ENCODE measurements at places on chromosomes 2 and 18.

DNA sequence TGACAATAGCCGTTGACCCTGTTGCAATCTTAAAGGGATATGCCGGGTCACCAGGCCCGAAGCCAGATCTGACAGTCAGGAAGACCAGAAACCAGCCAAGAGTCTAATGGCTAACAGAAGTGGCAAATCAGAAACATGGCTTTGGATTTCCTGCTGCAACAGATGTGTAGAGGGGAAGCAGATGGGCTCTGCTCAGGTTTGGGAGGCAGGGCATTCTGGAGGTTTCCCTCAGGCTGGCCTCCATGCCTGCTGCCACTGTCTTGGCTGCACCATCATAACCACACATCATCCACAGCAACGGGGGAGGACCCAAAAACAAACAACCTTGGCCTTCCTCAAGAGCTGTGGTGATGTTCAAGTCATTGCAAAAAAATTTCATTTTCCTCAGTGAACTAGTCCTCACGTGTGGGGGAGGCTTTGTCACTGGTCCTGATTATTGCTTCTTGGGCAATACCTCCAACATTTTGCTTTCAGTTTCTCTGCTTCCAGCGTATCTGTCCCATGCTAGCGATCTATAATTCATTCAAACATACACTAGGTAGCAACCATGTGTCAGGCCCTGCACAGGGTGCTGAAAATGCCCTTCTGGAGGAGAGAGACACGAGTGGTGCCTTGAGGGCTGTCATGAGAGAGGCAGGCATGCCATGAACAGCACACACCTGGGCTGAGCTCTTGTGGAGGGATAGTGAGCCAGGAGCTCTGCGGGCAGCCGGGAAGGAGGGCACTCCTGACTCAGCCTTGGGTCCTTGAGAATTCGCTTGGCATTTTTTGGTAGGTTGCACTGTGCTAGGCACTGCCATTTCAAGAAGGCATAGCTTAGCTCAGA is 48.2 kb upstream of the LGALSL start:
- DNase-seq = no peak

DNA sequence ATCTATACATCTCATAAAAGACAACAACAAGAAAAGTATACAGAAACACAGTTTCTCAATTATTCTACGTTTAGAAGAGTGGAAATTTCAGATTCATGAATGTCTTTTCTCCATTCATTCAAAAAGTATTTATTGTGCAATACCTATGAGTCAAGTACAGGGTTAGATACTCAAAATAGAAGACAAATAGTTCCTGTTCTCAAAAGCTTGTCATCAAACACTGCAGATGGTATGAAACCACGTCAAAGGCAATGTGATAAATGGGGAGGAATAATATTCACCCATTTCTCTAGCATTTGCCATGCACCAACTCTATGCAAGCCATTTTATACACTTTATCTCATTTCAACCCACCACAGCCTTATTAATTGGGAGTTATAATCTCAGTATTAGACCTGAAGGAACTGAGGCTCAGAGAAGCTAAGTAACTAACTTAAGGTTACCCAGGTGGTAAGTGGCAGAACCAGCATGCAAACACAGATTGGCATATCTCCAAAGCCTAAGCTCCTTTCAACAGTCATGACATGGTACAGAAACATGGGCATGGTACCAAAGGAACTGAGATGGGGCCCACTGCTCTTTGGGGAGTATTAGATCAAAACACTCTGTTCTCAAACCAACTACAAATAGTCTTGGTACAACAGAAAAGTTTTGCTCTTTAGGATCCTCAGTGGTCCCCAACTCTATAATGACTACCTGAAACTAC is 67.2 kb upstream of the NPAS2 start:
- no peak for DNase-seq

GRCh38 chr2:1645761-1646476 is 98.4 kb downstream of the PXDN start:
- DNase-seq = no peak

GRCh38 chr2:184370954-184371353 is 227.4 kb upstream of the ZNF804A start:
- no peak for DNase-seq

DNA sequence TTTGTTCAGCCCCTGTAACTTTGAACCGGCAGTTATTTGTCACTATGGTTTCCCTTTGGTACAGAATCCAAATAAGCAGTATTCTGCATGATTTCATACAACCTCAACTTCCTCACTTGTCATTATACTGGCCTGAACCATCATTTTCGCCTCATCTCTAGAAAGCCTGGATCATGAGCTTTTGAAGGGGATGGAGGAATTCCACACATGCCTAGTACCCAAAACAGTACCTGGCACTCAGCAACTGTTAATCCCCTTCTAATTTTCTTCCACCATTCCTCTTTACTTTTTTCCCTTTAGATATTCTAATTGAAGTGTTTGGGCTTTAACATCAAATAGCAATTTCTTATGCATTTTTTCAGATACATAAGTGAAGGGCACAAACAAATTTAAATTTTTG is 1574.4 kb upstream of the NXPH2 start:
- DNase-seq = no peak

DNA sequence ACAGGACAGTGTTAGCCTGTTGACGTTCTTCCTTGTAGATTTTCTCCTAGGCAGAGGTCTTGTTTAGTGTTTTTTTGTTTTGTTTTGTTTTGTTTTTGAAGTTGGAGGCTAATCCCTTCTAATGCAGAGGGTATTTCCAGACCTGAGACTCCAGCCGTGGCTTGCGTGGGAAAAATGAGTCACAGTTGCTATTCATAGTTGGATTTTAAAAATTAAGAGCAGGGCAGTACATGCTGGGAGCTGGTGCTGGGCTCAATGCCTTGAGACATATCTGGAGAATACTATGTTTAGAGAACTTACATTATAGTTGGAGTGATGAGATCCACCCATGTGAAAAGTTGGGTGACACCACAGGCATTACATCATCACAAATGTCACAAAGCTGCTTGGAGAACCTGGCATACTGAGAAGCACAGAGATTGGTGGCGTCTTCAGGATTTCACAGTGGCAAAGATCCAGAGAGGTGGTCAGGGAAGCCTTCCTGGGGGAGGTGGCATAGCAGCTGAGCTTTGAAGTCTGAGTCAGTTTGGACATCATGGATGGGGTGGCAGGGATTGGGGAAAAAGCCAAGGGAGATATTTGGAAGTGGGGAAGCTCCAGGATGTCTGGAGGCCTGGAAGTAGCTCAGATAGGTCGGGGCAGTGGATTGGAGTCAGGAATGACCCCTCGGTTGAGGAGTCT is 249.4 kb downstream of the LOXHD1 start:
- DNase-seq = no peak

GRCh38 chr2:51638811-51639210 is 606.9 kb upstream of the NRXN1 start:
- DNase-seq = no peak

- no peak for DNase-seq
Measured at GRCh38 chr2:127342101-127342500, 45.7 kb downstream of the MAP3K2 start.

DNA sequence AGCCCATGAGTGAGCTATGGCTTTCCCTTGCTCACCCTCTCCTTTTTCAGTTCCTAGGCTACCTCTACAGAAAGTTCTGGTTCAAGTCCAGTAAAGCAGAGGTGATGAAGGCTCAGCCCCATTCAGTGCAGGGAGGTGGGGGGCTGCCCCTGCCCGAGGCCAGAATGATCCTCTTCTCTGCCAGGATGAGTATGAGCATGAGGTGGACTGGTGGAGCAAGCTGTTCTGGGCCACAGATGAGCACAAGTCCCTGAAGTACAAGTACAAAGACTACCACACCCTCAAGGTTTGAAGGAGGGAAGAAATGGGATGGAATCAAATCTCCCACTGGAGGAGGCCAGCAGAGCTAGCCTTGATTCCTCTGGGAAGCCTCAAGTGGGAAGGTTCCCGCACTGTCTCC is 42.4 kb downstream of the LMAN2L start:
- DNase-seq = no peak

- no peak for DNase-seq
Measured at GRCh38 chr2:3222636-3223035, 155.0 kb downstream of the EIPR1 start.

- DNase-seq = peak; percentile 84
Measured at GRCh38 chr18:71450257-71450656, 1093.9 kb downstream of the CBLN2 start.

- no peak for DNase-seq
Measured at GRCh38 chr2:213561759-213562158, 277.5 kb downstream of the SPAG16 start.

GRCh38 chr2:98158305-98158704 is 71.3 kb downstream of the VWA3B start:
- no peak for DNase-seq

DNA sequence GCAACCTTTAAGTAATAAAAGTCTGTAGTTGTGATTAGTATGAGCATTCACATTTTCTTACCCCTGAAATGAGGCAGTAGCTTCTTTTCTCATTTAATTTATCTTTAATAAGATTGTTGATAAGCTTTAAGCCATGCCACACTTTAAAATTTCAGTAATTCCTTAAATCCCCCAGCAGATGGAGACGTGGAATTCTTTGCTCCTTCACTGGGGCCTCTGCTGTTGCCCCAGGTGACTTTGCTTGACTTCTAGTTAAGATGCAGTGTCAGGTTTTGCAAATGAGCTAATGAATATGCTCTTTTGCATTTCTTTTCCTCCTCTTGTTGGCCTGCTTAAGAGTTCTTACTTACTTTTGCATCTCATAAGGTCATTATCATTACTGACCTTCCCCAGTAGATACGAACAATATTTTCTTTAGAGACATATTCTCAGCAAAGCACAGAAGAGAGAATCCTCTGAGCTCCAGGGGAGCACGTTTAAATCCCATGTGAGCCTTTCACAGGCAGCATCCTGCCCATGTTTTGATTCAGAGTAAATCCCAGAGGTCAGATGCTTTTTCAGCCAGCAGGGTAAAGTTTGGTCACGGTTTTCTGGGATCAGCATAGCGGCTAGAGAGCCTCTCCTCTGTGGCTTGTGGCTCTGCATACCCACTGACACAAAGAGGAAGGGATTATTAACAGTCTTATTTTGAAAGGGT is 222.9 kb downstream of the PTPRM start:
- peak; percentile 44 for DNase-seq

DNA sequence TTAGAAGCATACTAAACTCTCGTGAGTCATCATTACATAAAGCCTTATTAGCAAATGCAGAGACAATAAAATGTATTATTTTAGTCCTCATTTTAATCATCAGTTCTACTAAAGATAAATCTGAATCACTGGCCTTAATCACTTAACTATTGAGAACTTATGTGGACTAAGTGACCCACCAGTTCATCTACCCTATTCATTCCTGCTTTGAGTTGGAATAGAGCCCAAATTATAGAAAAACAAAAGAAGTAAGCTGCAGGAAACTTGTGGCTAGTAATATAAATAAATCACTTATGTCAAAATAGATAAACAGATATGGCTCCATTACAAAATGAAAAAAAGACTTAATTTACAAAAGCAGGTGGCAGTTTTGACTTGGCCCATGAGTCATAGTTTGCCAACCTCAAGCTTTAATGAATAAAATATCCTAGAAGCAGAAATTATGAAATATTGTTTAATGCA is 851.8 kb upstream of the CRIM1 start:
- no peak for DNase-seq

DNA sequence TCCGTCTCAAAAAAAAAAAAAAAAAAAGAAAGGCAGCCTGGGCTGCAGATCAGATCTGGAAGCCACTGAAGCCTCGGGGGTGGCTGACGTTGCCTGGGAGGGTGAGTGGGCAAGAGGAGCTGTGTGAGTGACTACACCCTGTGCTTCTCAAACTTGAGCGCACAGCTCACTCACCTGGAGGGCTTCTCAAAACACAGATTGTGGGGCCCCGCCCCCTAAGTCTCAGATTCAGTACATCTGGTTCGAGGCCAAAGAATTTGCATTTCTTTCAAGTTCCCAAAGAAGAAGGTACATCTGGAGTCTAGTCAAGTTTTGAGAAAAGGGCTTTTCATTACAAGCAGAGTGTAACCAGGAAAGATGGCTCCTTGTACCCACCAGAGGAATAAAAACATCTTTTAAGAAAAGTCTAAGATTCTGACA is 97.7 kb upstream of the CAB39 start:
- no peak for DNase-seq

DNA sequence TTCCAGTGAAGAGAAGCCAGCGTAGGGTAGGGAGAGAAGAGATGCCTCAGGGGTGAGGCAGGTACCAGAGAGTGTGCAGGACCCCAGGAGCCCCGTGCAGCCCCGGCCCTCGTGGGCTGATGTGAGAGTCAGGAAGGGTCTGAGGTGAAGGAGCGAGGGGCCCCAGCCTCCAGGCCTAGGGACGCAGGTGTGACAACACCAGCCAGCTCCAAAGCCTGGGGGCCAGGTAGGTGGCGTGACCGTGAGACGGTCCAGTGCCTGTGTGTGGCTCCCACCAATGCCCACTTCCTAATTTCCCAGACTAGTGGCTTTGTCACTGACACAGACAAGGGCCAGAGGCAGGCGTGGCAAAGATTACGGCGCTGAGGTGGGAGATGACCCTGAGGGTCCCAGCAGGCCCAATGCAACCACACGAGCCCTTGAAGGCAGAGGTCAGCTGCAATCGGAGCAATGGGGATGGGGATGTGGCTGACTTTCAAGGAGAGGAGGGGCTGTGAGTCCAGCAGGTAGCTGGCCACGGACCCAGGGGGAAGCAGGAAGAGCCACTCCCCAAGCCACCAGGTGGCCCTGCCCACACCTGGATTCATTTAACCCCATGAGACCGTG is 86.0 kb upstream of the SNTG2 start:
- DNase-seq = no peak

- no peak for DNase-seq
Measured at GRCh38 chr18:32111706-32112105, 20.0 kb downstream of the RNF138 start.

DNA sequence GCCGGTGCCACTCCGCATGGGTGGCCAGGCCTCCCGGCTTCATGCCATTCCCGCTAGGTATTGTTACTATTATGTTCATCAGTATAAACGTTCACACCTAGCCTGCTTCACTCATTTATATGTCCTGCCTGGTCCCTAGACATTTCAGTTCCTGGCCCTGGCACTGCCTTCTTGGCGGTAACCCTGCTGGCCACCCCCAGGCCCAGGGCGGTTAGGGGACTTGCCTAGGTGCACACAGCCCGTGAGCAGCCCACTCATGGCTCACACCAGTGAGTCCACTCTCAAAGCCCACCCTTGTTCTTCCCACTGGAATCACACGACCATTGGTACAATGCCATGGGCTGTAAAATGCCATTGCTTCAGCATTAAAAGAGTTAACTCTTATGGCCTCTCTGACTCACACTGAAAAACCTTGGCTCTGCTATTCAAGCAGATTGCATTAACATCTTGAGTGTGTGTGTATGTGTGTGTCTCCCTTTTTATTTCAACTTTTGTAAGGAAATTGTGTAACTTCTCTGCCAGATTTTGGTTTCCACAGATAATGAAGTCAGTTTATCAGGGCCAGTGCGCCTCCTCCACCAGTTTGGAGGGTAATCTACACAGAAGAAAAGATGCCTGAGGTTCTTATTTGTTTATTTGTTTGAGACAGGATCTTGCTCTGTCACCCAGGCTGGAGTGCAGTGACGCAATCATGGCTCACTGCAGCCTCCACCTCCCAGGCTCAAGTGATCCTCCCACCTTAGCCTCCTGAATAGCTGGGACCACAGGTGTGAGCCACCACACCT is 74.2 kb downstream of the RAB31 start:
- DNase-seq = no peak

- no peak for DNase-seq
Measured at GRCh38 chr2:183459466-183459865, 335.2 kb downstream of the NUP35 start.
